Daoy (cell line): ENCODE measurements at places on chromosomes 4 and X. TPM values are rescaled to one million over a fixed set of nuclear protein-coding genes. Genes with fewer than 3 reads are reported as not detected.

Gene ADH1A
- total RNA-seq: not detected in 2 replicates

Gene MSL3
- total RNA-seq: 25.2 and 32.5 TPM in 2 replicates

Gene GNL3L
- 36.6 and 47.8 TPM in 2 replicates for total RNA-seq

Gene GAGE2A
- total RNA-seq: 43.6 and 61.7 TPM in 2 replicates

Gene ELF4
- total RNA-seq: 15.6 and 18.3 TPM in 2 replicates

Gene GPR119
- total RNA-seq: not detected in 2 replicates

Gene ARHGEF6
- 3.3 and 7.6 TPM in 2 replicates for total RNA-seq

DNA sequence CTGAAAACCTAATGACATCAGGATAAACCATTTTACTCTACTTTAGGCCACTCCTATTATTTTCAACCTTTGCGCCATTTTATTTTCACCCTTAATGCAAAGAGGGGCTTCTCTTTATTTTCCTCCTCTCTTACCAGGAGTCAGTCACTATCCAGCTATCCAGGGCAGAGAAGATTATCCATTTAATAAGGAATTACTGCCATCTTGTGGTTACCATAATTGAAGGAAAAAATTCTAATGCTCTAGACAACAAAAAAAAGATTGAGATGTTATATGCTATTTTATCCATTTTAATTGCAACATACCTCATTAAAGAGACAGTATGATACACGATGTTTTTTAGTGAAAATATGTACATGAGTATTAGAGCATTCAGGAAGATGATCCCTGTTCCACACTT lies 514.5 kb upstream of the FAM241A start:
- no peak for DNase-seq

- DNase-seq: no peak
Observed at GRCh38 chr4:81740487-81740886, 268.8 kb upstream of the RASGEF1B start.

DNA sequence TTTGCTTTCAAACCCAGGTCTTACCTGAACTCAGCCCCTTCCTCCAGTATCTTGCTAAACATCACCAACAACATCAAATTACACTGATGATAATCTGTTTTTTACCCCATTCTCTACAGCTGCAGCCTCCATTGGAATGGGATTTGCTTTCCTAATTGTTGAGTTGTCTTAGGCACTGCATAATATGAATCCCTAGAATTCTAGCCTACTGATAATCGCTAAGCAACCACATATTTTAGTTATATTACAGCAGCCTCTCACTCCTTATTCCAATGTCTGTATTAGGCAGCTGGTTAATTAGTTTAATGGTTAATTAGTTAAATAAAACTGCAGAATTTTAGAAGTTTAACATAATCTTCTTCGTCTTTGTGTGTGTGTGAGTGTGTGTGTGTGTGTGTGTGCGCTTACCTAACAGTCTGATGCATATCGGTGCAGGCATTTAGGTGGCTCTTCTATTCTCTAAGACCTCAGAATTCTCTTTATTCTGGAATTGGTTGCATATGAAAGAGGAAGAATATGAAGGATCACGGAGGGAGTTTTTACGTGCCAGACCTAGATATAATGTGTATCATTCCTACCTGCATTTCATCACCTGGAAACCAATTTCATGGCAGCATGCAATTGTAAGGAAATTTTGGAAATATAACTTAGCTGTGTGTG lies 5.3 kb upstream of the COMMD8 start:
- DNase-seq: no peak

DNA sequence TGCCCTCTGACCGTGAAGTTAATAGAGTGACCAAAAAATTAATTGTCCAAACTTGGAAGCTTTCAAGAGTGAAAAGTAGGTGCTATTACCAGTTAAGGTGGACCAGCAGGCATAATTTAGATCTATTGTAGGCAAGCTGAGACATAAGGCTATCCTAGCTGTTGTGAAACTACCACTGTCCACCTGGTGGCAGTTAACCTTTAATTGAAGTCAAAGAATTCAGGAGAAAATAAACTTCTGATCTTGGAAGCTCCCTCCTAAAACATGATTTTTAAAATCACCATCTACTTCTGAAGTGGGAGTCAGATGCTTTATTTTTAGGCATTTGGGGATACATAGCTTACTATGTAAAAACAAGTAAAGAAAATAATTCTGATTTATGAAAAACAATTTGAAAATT lies 636.3 kb upstream of the HTR2C start:
- no peak for DNase-seq

DNA sequence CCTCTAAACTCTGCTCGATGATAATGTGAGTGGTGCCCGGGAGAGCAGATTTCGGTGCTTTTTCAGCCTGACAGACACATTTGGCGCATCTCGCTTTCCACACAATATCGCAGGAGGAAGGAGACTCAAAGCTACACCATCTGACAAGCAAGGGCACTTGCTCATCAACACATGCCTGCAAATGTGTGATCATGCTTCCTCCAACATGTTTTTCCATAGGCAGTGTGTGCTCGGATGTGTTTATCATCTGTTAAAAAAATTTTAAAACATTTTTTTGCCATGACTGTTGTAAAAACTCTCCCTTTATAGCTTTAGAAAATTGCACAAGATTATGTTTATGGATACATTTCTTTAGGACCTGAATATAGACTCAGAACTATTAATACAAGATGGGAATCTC lies 170.3 kb upstream of the PUDP start:
- no peak for DNase-seq

DNA sequence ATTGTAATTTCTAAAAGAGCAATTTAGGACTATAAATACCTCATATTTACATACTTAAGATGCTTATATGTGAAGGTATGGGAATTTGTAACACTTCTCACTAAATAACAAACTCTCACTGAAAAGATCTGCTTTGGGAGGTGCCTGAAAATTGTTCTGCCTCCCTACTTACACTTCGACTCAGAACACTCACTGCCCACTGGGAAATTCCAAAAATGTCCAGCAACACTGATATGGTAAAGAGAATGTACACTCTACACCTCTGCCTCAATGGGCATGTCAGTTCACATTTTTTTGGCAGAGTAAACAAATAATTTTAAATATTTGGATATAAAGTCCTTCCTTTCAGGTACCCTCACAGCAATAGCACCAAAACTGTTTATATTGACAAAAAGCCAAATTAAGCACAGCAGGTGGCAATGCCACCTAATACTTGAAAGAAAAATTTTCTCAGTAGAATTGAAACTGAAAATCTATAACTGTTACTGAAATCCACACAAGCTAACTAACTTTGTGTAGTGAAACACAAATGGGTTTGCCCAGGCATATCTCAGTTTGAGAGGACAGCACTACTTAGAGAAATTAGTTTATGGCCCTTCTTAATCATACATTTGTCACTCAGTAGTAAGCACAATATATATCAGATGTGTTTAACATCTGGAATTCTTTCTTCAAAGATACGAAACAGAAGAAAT lies 67.1 kb downstream of the PRDM5 start:
- no peak for DNase-seq

DNA sequence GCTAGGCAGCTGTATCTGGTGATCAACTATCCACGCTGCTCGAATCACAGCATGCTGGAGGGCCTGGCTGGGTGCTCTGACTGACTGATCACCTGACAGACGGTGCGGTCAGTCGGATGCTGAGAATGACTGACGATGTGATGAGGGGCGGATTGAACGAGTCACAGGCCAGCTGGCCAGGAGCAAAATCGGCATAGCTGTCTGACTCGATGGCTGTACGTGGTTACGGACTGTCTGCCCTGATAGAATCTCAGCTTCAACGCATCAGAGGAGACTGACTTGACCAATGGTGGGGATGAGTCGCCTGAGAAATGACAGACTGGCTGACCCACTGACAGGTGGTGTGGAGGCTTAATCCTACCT lies 1.0 kb upstream of the SUV39H1 start:
- DNase-seq: no peak

DNA sequence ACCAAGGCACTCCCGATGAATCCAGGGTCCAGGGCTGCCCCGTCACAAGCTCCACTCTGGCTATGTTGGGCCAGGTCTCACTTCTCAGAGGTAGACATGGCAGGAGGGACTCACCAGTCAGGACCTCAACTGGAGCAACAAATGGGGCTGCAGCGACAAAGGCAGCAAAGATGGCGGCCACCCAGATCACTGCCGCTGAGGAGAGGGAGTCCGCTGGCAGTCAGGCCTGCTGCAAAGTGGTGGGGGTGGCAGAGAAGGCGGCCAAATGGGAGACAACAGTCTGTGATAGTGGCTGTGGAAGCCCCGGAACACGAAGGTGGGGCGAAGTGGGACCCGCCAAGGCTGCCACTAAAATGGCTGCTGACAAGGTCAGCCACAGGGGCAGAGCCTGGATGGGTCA lies 143.3 kb upstream of the RADX start:
- DNase-seq: no peak

GRCh38 chrX:66408507-66408906 lies 230.4 kb downstream of the EDA2R start:
- no peak for DNase-seq

- DNase-seq: no peak
Observed at GRCh38 chrX:78527263-78527662, 131.9 kb downstream of the RTL3 start.

DNA sequence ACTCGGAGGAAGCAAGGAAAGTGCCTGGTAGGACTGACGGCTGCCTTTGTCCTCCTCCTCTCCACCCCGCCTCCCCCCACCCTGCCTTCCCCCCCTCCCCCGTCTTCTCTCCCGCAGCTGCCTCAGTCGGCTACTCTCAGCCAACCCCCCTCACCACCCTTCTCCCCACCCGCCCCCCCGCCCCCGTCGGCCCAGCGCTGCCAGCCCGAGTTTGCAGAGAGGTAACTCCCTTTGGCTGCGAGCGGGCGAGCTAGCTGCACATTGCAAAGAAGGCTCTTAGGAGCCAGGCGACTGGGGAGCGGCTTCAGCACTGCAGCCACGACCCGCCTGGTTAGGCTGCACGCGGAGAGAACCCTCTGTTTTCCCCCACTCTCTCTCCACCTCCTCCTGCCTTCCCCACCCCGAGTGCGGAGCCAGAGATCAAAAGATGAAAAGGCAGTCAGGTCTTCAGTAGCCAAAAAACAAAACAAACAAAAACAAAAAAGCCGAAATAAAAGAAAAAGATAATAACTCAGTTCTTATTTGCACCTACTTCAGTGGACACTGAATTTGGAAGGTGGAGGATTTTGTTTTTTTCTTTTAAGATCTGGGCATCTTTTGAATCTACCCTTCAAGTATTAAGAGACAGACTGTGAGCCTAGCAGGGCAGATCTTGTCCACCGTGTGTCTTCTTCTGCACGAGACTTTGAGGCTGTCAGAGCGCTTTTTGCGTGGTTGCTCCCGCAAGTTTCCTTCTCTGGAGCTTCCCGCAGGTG lies 637 bp downstream of the AR start:
- no peak for DNase-seq

- no peak for DNase-seq
Observed at GRCh38 chr4:58961925-58962324, 1851.7 kb upstream of the IGFBP7 start.

DNA sequence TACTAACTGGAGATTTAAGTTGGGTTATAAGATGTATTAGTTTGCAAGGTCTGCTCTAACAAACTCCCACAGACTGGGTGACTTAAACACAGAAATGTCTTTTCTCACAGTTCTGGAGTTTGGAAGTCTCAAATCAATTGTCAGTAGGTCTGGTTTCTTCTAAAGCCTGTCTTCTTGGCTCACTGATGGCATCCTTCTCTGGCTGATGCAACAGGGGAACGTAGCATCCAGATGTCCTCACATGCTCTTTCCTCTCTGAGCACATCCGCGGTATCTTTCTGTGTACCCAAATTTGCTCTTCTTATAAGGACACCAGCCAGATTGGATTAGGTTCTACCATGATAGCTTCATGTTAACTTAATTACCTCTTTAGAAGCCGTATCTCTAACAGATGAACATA lies 63.2 kb upstream of the BMP3 start:
- no peak for DNase-seq

GRCh38 chr4:124803641-124804040 lies 91.1 kb upstream of the ANKRD50 start:
- peak; percentile 9 for DNase-seq

DNA sequence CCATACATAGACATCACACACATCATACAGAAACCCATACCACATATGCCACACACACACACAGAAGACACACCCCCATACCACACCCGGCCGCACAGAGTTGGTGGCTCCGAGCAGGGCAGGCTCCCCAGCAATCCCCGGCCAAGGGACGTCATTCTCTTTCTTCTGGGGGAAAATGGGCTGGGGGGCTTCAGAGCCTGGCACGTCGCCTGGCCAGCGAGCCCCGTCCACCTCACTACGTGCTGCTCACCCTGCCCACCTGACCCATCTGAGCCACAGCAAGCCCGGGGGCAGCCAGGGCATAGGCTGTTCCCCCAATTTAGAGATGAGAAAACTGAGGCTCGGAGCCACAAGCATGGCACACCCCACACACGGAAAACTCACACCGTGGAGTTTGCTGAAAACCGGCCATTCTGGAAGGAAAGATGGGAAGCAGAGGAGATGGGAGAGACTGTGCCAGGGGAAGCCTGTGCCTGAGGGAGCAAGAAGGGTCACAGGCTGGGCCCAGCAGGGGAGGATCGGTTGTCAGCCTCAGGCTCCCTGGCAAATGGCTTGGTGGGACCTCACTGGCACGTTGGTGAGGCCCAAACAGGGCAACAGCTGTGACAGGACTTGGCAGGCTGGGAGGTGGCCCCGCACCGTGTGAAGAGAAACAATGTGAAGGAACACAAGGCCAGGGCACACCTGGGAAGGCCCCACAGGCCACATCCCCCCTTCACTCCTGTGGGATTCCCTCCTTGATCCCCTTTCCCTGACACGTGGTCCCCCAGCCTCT lies 73.2 kb downstream of the JAKMIP1 start:
- DNase-seq: no peak

DNA sequence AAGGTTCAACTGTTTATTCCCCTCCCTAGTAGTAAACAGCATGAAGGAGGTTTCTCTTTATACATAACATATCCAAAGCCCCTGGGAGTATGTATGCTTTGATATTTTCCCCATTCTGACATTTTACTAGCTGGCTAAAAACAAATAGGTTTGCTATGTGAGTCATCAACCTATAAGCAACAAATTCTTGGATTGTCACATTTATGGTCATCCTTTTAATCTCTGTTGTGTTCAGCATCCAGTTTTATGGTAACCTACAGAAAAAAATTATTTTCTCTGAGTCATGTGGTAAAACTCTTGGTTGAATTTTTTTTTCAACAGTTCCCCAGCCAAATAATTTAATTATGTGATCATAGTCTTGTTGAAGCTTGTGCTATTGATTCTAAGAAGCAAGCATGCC lies 734.1 kb downstream of the ADGRL3 start:
- no peak for DNase-seq

DNA sequence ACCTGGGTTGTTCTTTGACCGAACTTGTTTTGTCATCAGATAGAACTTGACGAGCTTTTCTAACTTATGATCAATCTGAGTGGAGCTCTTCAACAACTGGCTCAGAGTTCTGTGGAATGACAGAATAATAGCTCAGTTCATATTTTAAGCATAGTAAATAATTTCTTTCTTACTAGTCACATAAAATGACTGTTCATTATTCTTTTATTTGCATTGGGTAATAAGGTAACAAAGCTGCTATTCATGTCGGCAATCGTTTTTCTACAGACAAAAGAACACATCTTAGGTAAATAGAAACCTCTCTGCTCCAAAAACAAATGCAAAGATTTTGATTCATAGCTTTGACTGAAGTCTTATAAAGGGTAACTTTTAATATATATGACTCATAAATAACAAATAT lies 57.3 kb upstream of the CXCL8 start:
- DNase-seq: no peak
